ENCODE measurements at places on chromosomes 1 and 21.

- DNase-seq, result no peak
Measured at GRCh38 chr1:195761104-195761503, 847.1 kb downstream of the KCNT2 start.

GRCh38 chr1:85984636-85985035 is 171.9 kb downstream of the COL24A1 start:
- DNase-seq, result no peak

DNA sequence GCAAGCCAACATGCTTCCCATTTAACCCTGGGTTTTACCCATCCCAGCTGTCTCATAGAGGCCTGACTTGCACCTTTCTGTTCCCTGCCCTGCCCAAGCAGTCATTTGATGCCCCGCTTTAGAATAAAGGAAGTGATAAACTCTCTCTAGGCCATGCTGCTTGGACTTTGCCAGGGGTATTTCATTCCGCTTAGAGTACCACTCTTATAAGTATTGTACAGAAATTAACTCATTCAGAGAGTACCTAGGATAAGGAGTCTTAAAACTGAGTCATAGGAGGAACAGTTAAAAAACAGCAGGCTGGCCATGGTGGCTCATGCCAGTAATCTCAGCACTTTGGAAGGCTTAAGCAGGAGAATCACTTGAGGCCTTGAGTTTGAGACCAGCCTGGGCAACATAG is 21.0 kb upstream of the LYST start:
- DNase-seq, result no peak

GRCh38 chr1:66733348-66734017 is 18.8 kb upstream of the DYNLT5 start:
- no peak for DNase-seq

DNA sequence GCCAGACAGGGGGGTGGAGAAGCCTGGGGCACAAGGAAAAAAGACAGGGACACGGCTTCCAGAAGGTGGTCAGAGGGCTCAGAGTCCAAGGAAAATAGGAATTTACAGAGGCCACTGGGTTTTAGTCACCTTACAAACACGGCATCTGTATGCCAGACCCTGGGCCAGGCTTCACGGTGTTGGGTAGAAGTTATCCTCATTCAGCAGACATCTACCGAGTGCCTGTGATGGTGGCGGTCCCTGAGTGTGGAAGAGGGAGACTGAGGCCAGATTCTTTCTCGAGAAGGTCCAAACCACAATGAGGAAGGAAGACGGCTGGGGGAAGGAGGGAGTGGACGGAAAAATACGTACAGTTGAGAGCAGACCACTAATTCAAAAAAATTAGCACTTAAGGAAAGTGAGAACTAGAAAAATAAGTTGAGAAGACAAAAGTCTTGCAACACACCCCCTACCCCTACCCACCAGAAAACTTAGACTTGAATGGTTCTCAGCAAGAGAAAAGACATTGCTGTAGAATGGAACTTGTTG is 864 bp upstream of the BTG2 start:
- DNase-seq, result no peak

- no peak for DNase-seq
Measured at GRCh38 chr1:161176468-161177111, 717 bp downstream of the B4GALT3 start.

GRCh38 chr1:150973258-150973835 is 1.3 kb downstream of the CERS2 start:
- DNase-seq, result no peak

DNA sequence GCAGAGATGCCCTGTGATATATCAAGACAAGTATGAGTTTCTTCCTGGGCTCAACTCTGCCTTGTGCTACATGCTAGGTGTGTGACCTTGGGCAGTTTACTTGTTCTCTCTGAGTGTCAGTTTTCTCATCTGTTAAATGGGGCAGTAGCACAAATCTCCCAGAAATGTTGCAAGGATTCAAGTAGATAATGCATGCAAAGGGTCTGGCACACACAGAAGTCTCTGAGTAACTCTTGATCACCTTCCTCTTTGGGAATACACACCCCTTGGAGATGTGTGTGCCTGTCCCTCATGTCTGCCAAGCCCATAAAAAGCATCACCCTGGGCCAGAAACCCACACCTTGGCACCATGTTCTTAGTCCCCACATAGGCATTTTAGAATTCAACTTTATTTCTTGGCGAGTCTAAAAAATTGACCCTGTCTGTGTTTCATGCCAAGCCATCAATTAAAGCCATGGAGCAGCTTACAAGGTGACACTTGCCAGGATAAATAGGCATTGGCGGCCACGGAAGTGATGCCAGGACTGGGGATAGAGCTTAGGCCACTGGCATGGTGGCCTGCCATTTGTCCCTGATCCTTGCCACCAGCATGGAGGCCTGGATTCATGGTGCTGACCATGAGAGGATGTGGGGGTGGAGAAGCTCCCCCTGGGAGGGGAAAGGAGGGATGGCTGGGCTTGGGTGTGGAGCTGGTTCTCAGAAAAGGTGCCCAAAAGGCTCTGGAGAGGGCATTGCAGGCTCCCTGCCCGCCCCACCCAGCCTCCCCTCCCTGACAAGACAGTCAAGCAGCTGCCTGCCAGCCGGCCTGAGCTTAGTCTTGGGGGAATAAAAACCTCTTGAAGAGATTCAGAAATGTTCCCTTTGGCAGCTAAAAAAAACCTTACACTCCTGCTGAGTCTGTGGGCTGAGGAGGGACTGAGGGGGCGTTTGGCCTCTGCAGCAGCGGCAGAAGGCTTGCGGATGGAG is 118.0 kb upstream of the IPO9 start:
- DNase-seq, result no peak

DNA sequence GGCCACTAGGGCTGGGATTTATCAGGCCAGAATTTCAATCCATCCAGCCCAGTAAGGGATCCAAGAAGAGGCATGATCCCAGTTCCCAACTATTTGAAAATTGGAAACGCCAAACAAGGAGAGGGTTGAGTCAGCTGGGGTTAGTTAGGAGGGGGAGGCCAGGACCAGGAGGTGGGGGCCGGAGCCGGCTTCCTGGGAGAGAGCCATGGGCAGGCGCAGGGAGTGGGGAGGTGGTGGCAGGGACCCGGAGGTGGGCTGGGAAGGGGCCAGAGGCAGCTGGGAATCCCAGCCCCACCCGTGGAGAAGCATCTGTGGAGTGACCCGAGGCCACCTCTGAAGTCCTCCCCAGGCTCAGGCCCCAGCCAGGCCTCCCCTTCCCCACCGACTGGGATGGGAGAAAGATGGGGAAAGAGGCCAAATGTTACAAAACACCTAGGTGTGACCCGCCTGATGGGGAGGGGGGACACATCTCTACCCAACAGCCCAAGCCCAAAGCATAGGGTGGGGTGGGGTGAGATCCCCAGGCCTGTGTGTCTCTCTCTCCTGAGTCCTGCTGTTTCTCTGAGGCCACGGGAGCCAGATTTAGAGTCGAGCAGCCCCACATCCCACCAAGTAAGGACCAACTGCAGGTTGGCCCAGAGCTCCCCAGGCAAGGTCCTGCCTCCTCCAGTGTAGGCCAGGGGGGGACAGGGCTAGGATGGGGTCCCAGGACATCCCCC is 10.1 kb downstream of the HSPG2 start:
- DNase-seq, result no peak

- peak; percentile 67 for DNase-seq
Measured at GRCh38 chr1:54886724-54887664, at the start of gene DHCR24. Gene DHCR24 (minus strand): TSS chr1:54887195. CDS start chr1:54887119, 76 bp downstream.

DNA sequence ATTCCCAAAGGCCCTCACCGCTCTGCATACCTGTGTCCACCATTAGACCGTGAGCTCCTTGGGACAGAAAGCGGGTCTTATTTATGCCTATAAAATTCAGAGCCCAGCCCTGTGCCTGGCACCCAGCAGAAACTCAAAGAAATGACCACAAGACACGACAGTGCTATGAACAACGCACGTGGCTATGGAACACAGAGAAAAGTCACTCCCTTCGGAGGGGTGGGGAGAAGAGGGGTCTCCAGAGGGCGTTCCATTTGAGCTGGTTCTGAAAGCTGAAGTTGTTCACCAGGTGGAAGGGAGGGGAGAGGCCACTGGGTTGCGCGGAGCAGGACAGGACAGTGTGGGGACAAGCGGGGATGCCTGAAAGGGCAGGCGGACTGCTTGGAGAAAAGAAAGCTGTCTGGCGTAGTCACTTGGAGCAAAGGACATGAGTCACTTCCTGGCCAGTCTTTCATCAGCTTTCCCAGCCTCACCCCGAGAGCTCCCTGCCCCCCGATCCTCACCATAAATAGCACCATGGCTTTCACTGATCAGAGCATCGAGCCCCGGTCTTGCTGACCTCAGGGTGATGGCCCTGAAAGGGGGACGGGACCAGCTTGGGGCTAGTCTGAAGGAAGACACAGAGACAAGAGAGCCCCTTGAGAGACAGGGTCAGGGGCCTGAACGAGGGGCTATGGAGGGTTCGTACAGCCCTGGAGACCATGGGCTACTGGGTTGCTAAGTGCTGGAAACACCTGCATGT is 28.5 kb downstream of the ECE1 start:
- no peak for DNase-seq

DNA sequence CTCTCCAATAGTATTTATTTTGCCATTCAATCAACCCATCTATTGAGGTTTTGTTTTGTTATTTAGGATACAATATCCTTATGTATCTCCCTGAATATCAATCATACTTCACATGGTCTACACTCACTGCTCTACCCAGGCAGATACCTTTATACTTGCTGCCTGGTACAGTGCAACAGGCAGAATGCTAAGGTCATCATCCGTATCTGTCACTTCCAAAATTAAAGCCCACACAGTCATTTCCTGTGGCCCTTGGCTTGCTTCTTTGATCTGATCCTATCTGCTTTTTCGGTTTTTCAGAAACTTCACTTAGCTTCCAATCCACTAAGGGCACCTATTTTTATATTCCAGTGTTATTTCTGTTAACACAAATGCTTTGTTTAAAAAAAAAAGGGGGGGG is 22.3 kb upstream of the ZZZ3 start:
- no peak for DNase-seq

DNA sequence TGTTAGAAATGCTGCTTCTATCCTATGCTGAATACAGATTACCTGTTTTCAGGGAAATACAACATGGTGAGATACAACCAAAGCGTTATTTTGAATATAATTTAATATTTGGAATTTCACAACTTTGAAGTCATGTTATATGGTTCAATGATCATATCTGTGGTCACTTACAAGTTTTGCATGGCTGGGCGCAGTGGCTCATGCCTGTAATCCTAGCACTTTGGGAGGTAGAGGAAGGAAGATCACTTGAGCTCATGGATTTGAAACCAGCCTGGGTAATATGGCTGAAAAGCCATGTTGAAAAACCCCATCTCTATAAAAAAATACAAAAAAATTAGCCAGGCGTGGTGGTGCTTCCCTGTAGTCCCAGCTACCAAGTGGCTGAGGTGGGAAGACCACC is 57.9 kb downstream of the DOP1B start:
- DNase-seq, result no peak

GRCh38 chr21:25496825-25497482 is 110.3 kb downstream of the MRPL39 start:
- DNase-seq, result no peak

- DNase-seq, result no peak
Measured at GRCh38 chr1:172951730-172952365, 98.9 kb downstream of the TNFSF18 start.

GRCh38 chr1:161933592-161934588 is 89.8 kb downstream of the OLFML2B start:
- DNase-seq, result no peak

- DNase-seq, result no peak
Measured at GRCh38 chr1:236206548-236206947, 64.2 kb downstream of the GPR137B start.

DNA sequence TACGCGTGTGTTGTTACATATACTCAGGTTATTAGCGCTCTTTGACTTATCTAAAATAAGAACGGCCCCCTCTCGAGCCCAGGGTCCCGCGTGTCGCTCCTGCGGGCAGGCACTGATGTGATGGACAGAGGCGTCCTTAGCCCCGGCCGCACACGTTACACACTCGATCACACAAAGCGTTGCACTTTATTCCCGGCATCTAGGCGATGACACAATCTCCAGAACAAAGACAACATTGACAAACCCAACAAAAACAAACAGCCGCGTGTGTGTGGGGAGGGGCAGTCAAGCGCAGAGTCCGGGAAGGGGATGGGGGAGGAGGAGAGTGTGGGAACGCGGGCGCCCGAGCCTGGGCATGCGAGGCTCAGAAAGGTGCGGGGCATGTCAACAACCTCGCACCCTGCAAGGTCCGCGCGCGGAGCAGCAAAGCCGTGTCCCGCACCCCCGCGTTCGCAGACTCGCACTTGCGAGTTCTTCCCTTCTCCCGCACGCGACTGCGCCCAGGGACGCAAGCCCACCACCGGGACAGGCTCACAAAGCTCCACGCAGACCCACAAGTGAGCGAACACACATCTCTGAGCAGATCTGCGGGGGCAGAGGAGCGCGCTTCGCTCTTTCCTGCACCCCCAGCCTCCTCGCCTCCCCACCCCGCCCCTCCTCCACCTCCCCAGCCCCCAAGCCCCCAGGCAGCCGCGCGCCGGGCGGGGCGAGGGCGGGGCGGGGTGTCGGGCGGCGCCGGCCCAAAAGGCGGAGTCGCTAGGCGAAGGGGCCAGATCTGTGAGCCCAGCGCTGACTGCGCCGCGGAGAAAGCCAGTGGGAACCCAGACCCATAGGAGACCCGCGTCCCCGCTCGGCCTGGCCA is at the start of gene EFNA1:
EFNA1 (plus strand) TSS at position 772 of the 862 bp plus-strand sequence. CDS start 102 bp downstream, outside the sequence.
- DNase-seq, result peak; percentile 46

GRCh38 chr1:41573194-41573593 is 88.7 kb upstream of the EDN2 start:
- DNase-seq, result no peak

DNA sequence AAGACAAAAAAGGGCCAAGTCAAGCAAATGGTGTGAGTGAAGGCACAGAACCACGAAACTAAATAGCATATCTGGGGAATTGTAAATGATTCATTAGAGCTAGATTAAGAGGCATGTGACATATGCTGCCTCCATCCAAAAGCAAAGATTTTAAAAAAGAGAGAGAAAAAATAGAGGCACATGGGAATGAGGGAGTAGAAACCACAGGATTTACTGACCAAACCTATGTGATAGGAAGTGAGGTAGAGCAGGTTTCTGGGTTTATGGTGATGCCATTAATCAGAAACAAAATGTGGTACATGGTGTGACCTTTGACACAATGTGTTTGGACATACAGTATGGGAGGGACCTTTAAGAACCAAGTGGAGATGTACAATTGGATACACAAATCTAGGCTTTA is 13.6 kb downstream of the C1orf52 start:
- no peak for DNase-seq

DNA sequence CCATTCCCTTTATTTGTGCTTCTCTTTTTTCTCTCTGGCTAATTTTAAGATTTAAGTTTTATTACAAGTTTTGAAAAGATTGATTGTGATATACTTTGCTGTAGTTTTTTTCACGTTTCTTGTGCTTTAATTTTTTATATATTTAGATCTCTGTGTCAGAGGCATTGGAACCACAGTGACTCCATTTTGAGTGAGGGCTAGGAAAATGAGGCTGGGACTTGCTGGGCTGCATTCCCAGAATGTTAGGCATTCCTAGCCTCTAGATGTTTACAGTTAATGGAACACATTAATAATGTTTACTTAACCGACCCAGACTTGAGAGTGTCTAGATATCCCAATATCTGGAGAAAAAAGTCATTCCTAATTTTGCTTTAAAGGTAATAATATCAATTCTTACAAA is 939.4 kb downstream of the BRINP3 start:
- DNase-seq, result no peak

Data from NCI-H1694 (cell line).